Gastrocnemius medialis (tissue), 4 donors: ENCODE measurements at places on chromosomes 1 and 21. TPM values are rescaled to one million over a fixed set of nuclear protein-coding genes. Genes with fewer than 3 reads are reported as not detected.

DNA sequence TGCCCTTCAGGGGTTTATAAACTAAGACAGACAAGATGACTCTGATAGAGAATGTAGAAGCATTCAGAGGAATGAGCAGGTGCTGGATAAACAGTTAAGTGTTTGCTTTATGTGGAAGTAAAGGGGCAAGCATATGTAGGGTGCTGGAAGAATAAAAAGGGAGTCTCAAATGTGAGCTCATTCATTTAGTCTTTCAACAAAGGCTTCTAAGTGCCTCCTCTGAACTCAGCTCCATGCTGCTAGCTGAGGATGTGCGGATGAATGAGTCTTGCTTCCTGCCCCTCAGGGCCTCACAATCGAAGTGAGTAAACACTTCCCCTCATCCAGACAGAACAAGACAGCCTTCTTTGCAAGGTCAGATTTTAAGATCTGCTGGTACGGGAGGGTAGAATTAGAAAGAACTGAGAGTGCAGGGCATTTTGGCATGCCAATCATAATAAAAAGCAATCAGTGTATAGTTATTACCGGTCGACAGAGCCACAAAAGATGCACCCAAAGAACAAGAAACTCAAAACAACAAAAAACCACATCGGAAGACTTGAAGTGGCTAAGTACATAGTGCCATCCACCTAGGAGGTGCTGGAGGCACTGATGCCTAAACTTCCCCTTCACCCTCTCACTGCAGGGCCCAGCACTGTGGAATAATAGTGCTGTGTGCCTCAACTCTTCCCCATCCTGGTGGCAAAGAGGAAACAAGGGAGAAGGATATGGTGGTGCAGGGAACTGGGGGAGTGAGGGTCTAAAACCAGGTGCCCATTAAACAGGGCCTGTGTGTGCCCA is 69.8 kb downstream of the TNR start:
- no peak for DNase-seq
- H3K27me3 ChIP-seq, result no peaks in the 10 kb centered on the region
- H3K4me3 ChIP-seq, result no peak overlapping the region
- no peaks in the 10 kb centered on the region for H3K36me3 ChIP-seq

DNA sequence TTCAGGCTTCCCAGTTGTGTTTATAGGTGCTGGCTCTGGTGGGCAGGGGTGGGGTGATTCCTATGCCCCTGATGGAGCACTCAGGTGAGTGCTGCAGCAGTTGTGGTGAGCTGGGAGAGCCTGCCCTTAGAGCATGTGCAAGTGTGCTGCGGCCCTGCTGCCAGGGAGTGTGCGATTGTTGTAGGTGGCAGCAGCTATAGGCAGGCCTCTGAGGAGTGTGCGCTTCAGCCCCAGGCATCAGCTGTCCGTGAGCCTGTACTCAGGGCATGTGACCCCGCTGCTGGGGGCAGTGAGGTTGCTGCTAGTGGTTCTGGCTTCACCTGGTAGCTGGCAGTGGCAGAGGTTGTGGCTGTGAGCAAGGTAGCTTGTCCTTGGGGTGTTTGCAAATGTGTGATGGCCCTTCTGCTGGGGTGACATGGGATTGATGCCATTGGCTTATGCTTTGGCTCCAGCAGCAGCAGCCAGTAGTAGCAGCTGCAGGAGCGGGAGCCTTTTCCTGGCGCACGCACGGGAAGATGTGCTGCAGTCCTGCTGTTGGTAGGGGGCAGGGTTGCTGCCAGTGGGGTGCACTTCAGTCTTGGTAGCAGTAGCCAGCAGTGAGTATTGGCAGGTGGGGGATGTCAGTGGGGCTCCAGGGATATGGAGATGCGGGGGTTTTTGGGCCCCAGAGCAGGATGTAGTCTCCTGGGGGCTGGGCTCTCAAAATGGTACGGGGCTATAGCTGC is 37.7 kb downstream of the SYCP1 start:
- H3K27ac ChIP-seq, result no peak overlapping the region
- no peaks in the 10 kb centered on the region for H3K36me3 ChIP-seq
- H3K4me1 ChIP-seq, result no peaks in the 10 kb centered on the region
- no peak overlapping the region for H3K4me3 ChIP-seq

- H3K27ac ChIP-seq, result no peak overlapping the region
- no peaks in the 10 kb centered on the region for H3K27me3 ChIP-seq
- no peaks in the 10 kb centered on the region for H3K4me1 ChIP-seq
Observed at GRCh38 chr1:232686346-232686745, 56.4 kb upstream of the SIPA1L2 start.

The LMNA gene
- total RNA-seq, result 208 TPM

GRCh38 chr1:31362032-31362431 is 10.8 kb downstream of the FABP3 start:
- no peak overlapping the region for H3K4me3 ChIP-seq
- peaks cover 35% of the 10 kb centered on the region for H3K36me3 ChIP-seq
- peaks cover 20% of the 10 kb centered on the region for H3K4me1 ChIP-seq

The GUCA2B gene
- not detected for total RNA-seq

DNA sequence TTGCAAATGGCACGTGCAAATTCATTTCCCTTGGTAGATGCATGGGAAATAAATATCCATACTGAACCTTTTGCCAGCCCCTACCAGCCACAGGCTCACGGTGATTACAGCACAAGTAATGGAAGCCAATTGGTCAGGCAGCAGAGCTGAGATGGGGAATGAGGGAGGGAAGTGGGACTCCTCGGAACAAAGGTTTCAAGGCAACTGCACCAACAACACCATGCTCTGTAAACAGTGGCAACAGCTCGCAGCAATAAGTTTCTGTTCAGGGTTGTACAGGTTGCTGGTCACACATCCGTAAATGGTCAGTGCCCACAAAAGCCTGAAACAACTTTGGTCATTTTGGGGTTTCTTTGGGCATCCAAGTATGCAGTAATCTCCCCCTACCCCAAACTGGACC is 62.7 kb upstream of the LPGAT1 start:
- no peak for DNase-seq
- no peaks in the 10 kb centered on the region for H3K36me3 ChIP-seq
- H3K27me3 ChIP-seq, result no peaks in the 10 kb centered on the region
- no peak overlapping the region for H3K4me3 ChIP-seq

DNA sequence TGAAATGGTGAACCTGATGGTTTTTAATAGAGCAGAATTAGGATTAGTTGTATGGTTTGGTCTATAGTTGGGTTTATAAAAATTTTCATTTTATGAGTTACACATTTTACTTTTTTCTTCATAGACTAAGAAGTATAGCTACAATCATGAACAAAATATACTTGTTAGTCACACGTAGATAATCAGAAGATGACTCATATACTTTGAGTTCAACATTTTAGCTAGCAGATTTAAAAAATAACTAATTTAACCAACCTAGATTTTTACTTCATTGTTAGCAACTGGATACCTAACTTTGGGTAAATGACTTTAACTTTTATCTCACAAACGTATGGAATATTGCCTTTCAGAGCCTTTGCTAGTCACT is 27.9 kb downstream of the MORC3 start:
- H3K27me3 ChIP-seq, result no peaks in the 10 kb centered on the region
- peaks cover 4% of the 10 kb centered on the region for H3K36me3 ChIP-seq
- H3K27ac ChIP-seq, result peak overlapping the region; percentile 16
- no peaks in the 10 kb centered on the region for H3K4me1 ChIP-seq
- no peak overlapping the region for H3K4me3 ChIP-seq
- no peak for DNase-seq

GRCh38 chr1:98086796-98087441 is 166.1 kb upstream of the DPYD start:
- no peaks in the 10 kb centered on the region for H3K36me3 ChIP-seq
- no peaks in the 10 kb centered on the region for H3K27me3 ChIP-seq
- DNase-seq, result no peak
- no peaks in the 10 kb centered on the region for H3K4me1 ChIP-seq
- no peak overlapping the region for H3K27ac ChIP-seq
- no peak overlapping the region for H3K4me3 ChIP-seq

GRCh38 chr1:6461051-6461530 is 4.9 kb downstream of the TNFRSF25 start:
- no peak overlapping the region for H3K4me3 ChIP-seq
- no peaks in the 10 kb centered on the region for H3K4me1 ChIP-seq

The PCP4 gene
- total RNA-seq, result not detected

- no peak overlapping the region for H3K4me3 ChIP-seq
- no peaks in the 10 kb centered on the region for H3K4me1 ChIP-seq
- H3K27me3 ChIP-seq, result no peaks in the 10 kb centered on the region
- no peak overlapping the region for H3K27ac ChIP-seq
- no peak for DNase-seq
Observed at GRCh38 chr1:216425577-216425976, 2.3 kb upstream of the USH2A start.

The DCST2 gene
- not detected for total RNA-seq

GRCh38 chr21:41112740-41113692 is 54.9 kb upstream of the BACE2 start:
- no peak overlapping the region for H3K4me3 ChIP-seq
- H3K4me1 ChIP-seq, result no peaks in the 10 kb centered on the region
- DNase-seq, result no peak
- H3K36me3 ChIP-seq, result no peaks in the 10 kb centered on the region
- H3K27ac ChIP-seq, result no peak overlapping the region

DNA sequence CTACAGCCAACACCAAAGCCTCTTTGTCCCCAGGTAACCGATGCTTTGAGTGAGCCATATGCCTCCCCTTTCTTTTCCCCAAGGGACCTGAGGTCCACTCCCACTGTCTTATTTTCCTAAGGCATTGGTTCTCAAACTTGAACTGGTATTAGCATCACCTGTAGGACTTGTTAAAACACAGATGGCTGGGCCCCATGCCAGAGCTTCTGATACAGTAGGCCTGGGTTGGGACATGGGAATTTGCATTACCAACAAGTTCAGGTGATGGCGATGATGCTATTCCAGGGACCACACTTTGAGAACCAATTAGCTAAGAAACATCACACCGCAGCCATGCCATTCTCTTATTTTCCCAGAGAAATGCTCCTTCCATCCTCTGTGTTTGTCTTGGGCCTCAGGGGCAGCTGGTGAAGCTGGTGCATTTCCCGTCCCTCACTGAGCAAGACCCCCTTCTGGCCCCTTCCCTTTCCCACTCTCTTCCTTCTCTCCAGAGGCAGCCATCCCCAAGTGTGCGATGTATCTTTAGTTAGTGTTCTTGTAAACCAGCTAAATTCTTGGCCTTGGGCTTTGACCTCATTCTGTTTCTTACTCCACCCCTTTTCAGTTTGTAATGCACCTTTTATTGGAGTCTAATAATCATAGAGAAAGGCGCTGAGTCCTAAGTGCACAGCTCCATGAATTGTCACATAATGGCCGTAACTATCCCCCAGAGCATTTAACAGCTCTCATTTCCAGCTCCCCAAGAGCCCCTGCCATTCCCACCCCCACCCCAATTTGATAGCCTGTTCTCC is 14.2 kb upstream of the TTC22 start:
- no peaks in the 10 kb centered on the region for H3K36me3 ChIP-seq
- no peaks in the 10 kb centered on the region for H3K4me1 ChIP-seq
- DNase-seq, result no peak
- no peak overlapping the region for H3K4me3 ChIP-seq
- no peaks in the 10 kb centered on the region for H3K27me3 ChIP-seq

The KCNA3 gene
- not detected for total RNA-seq

The ZBTB8B gene
- total RNA-seq, result not detected

GRCh38 chr1:12630946-12631530 is 12.8 kb upstream of the AADACL4 start:
- no peaks in the 10 kb centered on the region for H3K4me1 ChIP-seq
- no peak for DNase-seq
- H3K27me3 ChIP-seq, result no peaks in the 10 kb centered on the region
- H3K27ac ChIP-seq, result no peak overlapping the region
- no peaks in the 10 kb centered on the region for H3K36me3 ChIP-seq

- no peaks in the 10 kb centered on the region for H3K4me1 ChIP-seq
- H3K27me3 ChIP-seq, result no peaks in the 10 kb centered on the region
- H3K36me3 ChIP-seq, result no peaks in the 10 kb centered on the region
- no peak overlapping the region for H3K4me3 ChIP-seq
- no peak for DNase-seq
Observed at GRCh38 chr1:85933961-85934360, 222.6 kb downstream of the COL24A1 start.

DNA sequence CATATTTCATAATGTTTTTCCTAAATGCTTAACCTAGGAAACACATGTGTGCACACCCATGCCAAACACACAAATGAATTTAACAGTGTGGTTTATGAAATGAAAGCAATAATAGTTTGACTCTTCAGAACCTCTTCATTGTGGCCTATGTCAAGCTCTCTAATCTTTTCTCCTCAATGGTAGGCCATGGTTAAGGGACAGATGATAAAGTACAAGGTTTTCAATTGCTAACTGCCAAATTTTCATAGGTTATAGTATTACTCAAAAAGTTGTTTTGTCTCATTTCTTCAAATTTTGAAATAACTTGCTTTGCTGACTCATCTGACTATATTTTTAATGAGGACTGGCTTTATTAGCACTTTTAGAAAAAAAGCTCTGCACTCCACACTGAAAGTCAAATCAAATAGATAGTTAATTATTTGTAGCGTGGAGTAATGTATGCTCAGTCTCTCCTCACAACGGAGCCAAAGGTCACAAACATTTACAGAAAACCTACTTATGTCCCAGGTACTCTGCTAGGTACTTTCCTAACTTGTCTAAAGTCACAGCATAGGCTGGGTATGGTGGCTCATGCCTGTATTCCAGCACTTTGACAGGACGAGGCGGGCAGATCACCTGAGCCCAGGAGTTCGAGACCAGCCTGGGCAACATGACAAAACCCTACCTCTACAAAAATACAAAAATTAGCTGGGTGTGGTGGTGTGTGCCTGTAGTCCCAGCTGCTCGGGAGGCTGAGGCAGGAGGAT is 3.0 kb upstream of the ADCY10 start:
- peaks cover 5% of the 10 kb centered on the region for H3K4me1 ChIP-seq
- H3K27me3 ChIP-seq, result no peaks in the 10 kb centered on the region
- peaks cover 4% of the 10 kb centered on the region for H3K36me3 ChIP-seq
- no peak overlapping the region for H3K27ac ChIP-seq
- DNase-seq, result no peak

DNA sequence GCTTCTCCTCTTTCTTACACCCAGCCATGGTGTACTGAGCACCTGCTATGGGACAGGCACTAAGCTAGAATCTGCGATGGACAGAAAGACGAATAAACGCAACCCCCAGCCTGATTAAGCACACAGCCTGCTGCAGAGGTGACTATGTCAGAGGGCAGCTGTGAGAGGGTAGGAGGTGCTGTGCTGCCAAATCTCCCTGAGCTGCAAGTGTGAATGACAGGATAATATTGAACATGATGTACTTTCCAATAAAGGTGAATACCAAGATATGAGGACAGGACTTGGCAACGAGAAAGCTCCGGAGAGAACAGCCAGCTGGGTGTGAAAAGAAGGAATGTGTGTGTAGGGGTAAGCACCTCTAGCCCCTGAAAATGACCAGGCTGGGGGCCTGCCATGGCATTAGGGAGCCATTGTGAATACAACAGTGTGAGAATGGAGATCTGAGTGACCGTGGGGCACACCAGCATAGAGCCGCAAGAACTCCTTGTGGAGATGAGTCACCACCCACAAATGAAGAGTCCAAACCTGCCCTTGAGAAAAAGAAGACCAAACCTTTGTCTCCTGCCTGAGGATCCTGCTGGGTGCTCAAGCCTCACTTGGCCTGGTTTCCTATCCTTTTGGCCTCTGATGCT is 83.0 kb upstream of the ATF3 start:
- no peaks in the 10 kb centered on the region for H3K27me3 ChIP-seq
- no peak overlapping the region for H3K27ac ChIP-seq
- H3K36me3 ChIP-seq, result no peaks in the 10 kb centered on the region
- no peak for DNase-seq

The OR6K3 gene
- total RNA-seq, result not detected

GRCh38 chr1:10646347-10646861 is 150.0 kb downstream of the CASZ1 start:
- H3K27me3 ChIP-seq, result no peaks in the 10 kb centered on the region
- H3K4me1 ChIP-seq, result no peaks in the 10 kb centered on the region
- peaks cover 70% of the 10 kb centered on the region for H3K36me3 ChIP-seq
- peak overlapping the region; percentile 46 for H3K27ac ChIP-seq
- H3K4me3 ChIP-seq, result no peak overlapping the region
- no peak for DNase-seq

The PAFAH2 gene
- 10.3 TPM for total RNA-seq

The KLHL17 gene
- 1.3 TPM for total RNA-seq

The FCN3 gene
- 23.2 TPM for total RNA-seq
